Right ventricle myocardium superior (tissue), 1 donor: ENCODE measurements at places on chromosomes 12 and 14. TPM values are rescaled to one million over a fixed set of nuclear protein-coding genes. Genes with fewer than 3 reads are reported as not detected.

The CLEC2A gene
- total RNA-seq, result not detected

The EGLN3 gene
- 111 TPM for total RNA-seq

The GPHB5 gene
- not detected for total RNA-seq

The CISTR gene
- 0.83 TPM for total RNA-seq

The FMNL3 gene
- total RNA-seq, result 9.4 TPM
